ENCODE measurements at places on chromosomes 12 and 14. TPM values are rescaled to one million over a fixed set of nuclear protein-coding genes. Genes with fewer than 3 reads are reported as not detected.

- no peak for DNase-seq
These were observed 137.6 kb downstream of the KTN1 start for GRCh38 chr14:55717621-55718020.

Gene DPPA3
- not detected for total RNA-seq

Gene EEA1
- 38.0 TPM for total RNA-seq

GRCh38 chr12:103172447-103173112 is 215.1 kb downstream of the ASCL1 start:
- no peak for DNase-seq
